ENCODE measurements at places on chromosomes 16 and 17.
A peak's percentile ranks its signal among the peaks of the same experiment; 100 is the strongest.

- DNase-seq = no peak
Observed at GRCh38 chr16:82016964-82017363, 5.7 kb upstream of the SDR42E1 start.

- DNase-seq = no peak
Observed at GRCh38 chr17:55068862-55069811, 100.6 kb downstream of the STXBP4 start.

- DNase-seq = peak; percentile 28
Observed at GRCh38 chr17:4498461-4499397, at the start of gene SPNS2. SPNS2 (plus strand) TSS chr17:4498881; CDS start chr17:4499048, 167 bp downstream.

- DNase-seq = no peak
Observed at GRCh38 chr17:75684249-75684648, 17.1 kb downstream of the SAP30BP start.

- DNase-seq = no peak
Observed at GRCh38 chr16:85393674-85394451, 219.3 kb upstream of the GSE1 start.

GRCh38 chr17:72296456-72296855 lies 175.6 kb downstream of the SOX9 start:
- DNase-seq = no peak

DNA sequence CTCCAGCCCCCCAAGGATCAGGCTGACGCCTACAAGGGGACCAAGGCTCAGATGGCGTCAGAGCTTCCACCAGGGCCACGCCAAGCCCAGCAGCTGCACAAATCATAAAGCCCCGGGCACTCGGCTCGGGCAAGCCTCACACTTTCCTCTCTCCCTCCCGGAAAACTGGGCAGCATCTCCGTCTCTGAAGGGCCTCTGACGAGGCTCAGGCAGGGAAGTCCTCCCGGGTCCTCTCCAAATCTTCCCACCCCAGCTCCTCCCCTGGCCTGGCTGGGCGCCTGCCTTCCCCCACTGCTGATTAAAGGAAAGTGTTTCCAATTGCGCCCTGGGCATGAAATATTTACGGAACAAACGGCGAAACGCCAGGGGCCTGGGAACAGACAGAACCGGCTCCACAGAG lies 38.5 kb downstream of the PIEZO1 start:
- DNase-seq = no peak

GRCh38 chr17:81285179-81285878 lies 9.8 kb downstream of the SLC38A10 start:
- DNase-seq = no peak

GRCh38 chr17:20967776-20968175 lies 75.0 kb downstream of the USP22 start:
- no peak for DNase-seq

GRCh38 chr17:2967515-2967914 lies 95.9 kb downstream of the OR1D5 start:
- DNase-seq = no peak

- DNase-seq = no peak
Observed at GRCh38 chr16:24721830-24722238, 7.6 kb upstream of the TNRC6A start.

DNA sequence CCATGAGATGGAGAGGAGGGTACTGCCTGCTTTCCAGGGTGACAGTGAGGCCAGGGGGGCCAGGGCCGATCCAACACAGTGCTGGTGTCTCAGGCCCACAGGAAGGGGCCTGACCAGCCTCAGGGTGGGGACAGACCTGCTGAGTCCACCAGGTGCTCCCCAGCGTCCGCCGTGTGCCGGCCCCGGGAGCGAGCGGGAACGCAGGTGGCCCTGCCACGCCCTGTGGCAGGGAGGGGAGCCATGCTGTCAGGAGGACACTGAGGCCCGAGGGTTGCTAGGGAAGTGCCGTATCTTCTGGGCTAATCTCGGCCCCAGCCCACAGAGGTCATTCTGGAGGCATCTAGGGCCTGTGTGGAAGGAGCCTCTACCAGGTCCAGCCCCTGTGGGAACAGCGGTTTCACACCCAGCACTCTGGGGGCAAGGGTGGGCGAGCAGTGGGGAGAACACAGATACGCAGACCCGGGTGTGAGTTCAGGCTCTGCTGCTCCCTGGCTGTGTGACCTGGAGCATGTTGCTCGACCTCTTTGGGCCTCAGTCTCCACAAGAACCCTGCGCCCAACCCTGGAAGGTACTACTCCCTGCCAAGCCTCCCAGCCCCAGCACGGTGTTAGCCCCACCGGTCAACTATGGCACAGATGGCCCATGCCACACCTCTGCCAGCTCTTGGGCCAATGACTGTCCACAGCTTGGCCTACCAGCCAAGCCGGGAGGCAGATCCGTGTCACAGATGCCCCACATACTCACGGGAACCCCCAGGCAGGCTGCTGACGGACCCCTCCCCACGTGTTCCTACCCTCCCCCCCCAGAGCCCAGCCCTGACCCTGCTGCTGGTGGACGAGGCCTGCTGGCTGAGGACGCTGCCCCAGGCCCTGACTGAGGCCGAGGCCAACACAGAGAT lies 43.9 kb upstream of the ZC3H18 start:
- no peak for DNase-seq

- DNase-seq = no peak
Observed at GRCh38 chr17:35607239-35607847, 20.2 kb downstream of the AP2B1 start.

- no peak for DNase-seq
Observed at GRCh38 chr17:27269974-27270373, 23.9 kb upstream of the WSB1 start.

- no peak for DNase-seq
Observed at GRCh38 chr16:74727903-74728302, 27.2 kb upstream of the MLKL start.

DNA sequence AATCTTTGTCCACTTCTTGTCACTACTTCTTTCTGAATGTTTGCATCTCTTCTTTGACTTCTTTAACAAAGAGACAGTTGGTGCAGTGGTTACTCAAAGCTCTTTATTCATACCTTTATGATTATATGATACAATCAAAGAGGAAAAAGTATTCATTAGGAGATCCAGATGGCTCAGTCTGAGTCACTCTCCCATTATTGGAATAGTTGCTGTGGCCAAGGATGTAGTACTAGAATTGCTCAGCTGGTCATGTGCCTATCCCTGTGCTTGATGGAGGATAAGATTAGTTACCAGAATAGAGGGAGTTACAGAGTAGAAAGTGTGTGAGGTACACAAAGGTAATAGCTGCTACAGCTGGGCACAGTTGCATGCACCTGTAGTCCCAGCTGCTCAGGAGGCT lies 18.3 kb downstream of the BCAS3 start:
- DNase-seq = no peak

DNA sequence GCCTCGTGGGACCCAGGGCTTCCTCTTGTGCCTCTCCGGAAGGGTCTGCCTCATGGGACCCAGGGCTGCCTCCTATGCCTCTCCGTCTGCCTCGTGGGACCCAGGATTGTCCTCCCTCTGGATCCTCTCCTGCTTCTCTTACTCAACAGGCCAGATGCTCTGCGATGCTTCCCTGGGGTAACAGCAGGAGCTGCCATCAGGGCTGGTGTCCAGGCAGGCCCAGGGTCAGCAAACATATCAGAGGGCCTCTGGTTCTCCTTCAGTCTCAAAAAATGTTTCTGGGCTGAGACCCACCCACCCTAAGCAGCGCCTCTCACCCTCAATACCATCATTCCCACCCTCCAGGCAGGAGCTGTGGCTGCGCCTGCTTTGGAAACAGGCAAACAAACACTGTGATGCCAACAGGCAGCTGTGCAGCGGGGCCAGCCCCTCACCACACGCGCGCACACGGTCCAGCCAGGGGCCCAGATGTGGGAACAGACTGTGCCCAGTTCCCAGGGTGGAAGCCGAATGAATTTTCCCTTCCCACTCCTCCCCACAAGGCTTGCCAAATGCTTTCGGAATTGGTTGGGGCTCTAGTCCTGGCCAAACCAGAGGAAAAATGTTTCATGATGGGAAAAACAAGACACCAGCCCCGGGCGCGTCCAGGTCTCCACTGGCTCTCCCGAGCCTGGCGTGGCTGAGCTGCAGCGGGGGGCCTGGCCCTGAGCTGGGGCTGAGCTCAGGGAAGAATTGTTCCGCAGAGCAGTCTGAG lies 11.3 kb downstream of the TIMM22 start:
- no peak for DNase-seq

DNA sequence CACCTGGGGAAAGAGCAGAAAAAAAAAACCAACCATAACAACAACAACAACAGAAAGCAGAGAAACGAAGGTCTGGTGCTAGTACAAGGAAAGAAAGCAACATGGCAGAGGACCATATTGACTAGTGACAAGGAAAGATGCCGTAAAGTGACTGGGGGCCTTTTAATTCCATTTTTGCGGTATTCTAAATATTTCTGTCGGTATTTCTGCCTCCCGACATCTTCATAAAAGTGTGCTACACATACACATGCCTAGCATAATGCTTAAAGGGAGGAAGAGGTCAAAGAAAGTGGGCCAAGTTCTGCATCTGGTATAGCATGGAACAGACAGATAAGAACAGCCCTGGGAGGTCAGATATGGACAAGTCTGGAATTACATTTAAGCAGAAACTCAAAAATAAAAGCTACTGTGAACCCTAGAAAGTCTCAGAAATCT lies 19.5 kb upstream of the RNF43 start:
- DNase-seq = no peak

DNA sequence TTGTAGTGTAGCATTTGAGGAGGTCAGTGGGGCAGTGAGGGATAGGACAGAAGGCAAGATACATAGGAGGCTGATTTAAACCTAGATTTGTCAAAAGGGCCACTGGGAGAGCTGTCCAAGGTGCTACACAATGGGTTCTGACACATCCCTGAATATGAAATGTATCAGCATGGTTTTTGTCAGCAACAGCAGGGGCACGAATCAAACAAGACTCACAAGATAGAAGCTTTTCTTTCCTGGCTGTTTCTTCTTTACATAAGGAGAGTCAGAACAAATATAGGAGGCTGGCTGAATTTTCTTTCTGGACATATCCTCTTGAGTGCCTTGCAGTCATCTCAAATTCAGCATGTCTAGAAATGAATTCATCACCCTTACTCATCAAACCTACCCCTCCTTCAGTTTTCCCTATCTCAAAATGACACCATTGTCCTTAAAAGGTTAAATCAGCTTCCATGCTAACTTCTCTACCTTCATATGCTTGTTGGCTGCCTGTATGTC lies 130.5 kb downstream of the NPIPB5 start:
- no peak for DNase-seq

DNA sequence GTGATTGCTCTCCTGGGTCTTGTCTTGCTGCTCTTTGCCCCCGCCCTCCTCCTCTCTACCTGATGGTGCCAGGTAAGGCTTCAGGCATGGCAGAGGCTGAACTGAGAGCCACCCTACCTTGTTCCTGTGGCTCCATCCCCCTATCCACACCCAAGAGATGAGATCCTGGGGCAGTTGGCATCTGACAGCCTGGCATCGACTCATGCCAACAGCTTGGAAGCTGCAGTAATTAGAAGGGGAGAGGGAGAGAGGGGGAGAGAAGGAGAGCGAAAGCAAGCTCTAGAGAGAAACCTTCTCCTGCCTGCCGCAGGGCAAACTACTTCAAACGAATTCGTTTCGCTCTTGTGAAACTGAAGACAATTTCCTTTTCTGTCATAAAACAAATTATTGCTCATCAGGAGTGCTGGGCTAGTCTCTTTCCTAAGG lies 13.8 kb upstream of the SP6 start:
- DNase-seq = no peak

DNA sequence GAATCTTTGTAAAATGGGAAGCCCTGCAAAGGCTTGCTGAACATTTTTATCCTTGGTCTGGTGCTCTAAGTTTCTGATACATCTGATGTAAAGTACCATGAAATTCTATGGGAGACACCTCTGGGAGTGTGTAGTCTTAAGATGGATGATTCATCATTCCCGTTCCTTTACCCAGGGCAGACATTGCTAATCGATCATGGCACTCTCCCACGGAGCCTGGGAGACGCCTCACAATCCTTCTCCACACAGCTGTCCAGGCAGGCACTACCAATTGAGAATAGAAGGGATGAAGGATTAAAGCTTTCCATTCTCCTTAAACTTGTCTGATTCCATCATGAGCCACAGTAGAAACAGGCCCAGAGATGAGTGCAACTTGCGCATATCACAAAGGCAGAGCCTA lies 144.8 kb downstream of the GSG1L start:
- no peak for DNase-seq

- no peak for DNase-seq
Observed at GRCh38 chr17:50480854-50481490, 2.3 kb downstream of the RSAD1 start.

DNA sequence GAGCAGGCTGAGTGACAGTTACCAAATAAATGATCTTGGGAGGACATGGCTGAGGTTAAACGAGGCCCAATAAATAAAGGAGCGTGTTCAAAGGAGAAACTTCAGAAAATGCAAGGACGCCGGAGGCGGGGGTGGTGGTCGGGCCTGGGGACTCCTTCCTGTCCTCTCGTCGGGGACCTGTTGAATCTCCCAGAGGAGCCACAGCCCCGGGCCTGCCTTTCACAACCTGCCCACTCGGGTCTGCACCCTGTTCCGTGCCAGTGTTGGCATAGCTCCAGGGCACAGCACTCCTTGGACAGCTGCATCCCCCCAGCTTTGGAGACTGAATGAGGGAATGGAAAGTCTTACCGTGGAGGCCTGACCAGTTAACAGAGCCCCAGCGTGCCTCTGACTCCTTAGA lies 8.1 kb upstream of the TBX4 start:
- no peak for DNase-seq

GRCh38 chr17:48013876-48014594 lies 23.6 kb downstream of the COPZ2 start:
- DNase-seq = no peak

DNA sequence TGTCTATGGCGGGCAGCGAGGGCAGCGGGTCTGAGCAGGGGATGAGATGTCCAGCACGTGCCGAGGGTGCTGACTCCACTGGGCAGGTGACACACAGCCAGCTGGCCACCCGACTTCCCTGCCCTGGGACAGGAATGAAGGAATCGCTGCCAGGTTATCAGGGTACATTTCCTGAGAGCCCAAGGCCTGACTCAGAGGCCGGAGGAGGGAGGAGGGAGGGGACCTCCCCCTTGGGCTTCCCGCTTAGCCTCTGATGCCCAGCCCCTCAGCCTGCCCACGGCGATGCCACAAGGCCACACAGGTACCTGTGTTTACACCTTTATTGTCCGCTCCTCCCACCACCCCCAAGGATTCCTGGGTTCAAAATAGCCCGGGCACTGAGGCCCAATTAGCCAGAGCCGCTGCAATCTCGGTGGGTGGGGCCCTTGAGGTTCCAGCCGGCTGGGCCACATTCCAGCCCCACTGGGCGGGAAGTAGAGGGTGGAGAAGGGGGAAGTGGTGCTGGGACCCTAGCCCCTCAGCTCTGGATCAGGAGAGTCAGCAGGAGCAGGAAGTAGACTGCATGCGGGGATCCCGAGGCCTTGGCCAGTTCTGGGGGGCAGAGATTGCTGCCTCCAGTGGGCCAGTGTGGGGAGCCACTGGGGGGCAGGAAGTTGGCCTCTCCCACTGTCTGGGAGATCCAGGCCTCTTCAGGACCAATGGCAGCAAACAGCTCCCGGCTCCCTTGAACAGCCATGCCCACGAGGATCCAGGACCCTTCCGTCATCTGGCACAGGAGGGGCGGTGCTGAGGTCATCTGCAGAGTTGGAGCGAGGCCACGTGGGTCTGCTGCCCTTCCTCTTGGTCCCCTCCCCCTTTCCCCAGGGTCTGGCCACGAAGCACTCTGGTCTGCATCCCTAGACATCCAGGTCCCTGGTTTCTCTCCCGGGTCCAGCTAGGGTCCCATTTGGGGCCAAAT lies 3.4 kb upstream of the PRSS8 start:
- DNase-seq = no peak
